ENCODE measurements at places on chromosomes 11 and 22.

DNA sequence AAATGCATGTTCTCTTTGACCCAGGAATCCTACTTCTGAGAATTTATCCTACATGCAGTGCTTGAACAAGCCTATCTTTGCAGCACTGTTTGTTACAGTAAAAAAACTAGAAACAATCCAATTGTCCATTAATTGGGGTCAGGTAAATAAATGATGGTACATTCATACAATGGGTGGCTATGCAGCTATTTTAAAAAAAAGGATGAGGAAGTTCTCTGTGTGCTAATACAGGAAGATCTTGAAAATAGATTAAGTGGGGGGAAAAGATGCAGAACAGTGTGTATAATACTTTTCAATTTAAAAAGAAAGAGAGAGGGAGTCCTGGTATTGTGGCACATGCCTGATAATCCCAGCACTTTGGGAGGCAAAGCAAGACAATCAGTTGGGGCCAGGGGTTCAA lies 9.5 kb upstream of the CREB3L1 start:
- no peak for DNase-seq

GRCh38 chr22:36184433-36185025 lies 17.1 kb downstream of the APOL4 start:
- DNase-seq, result no peak

DNA sequence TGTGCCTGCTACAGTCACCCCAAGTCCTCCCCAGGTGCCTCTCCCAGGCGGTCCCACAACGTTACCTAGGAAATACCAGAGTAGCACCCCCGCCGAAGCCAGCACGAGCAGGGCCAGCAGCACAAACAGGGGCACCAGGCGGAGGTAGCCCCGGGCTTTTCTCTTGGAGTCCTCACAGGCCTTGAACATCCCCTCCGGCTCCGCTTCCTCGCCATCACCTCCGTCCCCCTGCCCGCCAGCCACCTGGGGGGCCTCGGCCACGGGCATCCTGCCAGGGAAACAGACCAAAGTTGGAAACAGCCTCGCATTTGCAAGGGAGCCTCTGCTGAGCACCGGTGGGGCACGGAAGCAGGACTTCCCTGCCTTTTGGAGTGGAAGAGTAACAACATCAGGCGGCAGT lies 6.4 kb downstream of the TMPRSS6 start:
- DNase-seq, result no peak

DNA sequence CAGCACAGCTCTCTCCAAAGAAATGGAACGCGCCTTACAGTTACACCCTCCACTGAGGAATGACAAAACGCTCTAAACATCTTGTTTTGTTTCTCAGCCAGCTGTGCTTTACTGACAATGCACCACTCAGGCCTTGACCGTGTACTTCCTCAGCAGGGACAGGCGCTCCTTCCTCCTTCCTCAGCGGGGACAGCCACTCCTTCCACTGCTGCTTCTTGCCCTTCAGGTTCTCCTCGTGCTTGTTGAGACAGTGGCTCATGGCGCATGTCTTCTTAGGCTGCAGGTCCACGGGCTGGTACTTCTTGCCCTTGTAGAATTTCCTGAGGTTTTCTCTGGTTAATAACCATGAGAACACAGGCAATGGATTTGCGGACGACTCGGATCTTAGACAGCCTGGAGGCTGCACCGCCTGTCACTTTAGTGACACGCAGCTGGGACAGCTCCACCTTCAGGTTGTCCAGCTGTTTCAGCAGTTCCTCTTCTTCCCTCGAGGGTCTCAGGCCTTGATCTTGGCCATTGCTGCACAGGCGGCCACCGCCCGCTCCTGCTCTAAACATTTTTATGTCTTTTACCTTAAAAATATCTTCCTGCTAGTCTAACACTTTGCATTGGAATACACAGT lies 613.8 kb downstream of the BRD1 start:
- DNase-seq, result no peak

GRCh38 chr11:85988780-85989179 lies 80.1 kb downstream of the PICALM start:
- DNase-seq, result no peak

DNA sequence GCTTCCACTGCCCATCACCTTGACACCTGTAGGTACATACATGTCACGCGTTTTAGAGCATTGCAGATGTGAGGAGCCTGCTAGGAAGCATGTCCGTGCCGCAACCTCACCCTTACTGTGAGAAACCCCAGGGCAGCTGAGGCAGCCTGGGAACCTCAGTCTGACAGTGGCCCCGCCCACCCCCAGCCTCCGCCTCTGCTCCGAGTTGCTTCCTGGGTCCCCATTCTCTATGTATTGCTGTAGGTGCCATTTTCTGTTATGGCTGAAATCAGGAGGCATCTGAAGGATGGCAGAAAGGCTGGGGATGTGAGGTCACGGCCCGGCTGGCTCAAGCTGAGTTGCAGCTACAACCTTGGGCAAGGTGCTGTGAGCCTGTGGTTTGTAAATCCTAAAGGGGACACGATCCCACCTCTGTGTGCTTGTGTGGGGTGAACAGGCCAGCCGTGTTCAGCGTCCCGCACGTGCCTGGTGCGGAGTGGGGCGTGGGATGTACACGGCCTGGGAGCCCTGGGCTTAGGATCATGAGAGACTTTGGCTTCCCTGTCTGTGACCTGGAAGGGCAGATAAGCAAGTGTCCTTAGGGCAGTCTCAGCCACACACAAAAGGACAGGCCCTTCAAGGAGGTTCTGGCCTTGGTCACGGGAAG lies 102.7 kb downstream of the PHF21B start:
- DNase-seq, result no peak

- DNase-seq, result no peak
Measured at GRCh38 chr11:113684496-113684895, 21.6 kb downstream of the TMPRSS5 start.

GRCh38 chr11:81825346-81825745 lies 908.3 kb downstream of the FAM181B start:
- no peak for DNase-seq

- DNase-seq, result no peak
Measured at GRCh38 chr11:114039551-114039950, 20.0 kb upstream of the ZBTB16 start.

DNA sequence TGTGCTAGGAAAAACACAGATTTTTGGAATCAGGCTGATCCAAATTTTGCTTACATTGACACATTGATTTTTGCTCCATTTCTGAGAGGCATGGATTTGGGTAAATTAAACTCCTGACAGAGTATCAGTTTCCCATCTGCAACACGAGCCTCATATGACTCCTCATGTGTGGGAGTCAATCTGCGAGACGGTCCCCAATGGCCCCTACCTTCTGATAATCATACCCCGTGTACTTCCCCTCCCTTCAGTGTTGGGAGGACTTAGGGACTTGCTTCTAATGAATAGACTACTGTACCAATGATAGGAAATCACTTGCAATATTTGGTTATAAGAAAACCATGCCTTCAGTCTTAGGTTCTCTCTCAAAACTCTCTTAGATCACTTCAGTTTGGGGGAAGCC lies 302.7 kb downstream of the ETS1 start:
- no peak for DNase-seq

- DNase-seq, result no peak
Measured at GRCh38 chr22:43643387-43643786, 168.7 kb downstream of the EFCAB6 start.

DNA sequence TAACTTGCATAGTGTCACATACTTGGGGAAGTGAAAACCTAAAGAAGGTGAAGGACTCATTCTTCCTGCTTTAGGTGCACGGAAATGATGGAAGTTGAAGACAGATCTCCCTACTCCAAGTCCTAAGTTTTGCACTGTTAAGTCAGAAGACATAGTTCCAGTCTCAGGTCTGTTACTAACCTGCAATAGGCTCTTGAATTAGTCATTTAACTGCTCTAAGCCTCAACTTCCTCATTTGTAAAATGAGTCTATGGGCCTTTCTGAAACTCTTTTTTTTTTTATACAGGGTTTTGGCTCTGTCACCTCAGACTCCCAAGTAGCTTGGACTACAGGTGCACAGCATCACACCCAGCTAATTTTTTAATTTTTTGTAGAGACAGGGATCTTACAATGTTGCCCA lies 30.8 kb upstream of the POU2AF1 start:
- no peak for DNase-seq

- no peak for DNase-seq
Measured at GRCh38 chr22:24326266-24326665, 55.6 kb downstream of the SPECC1L start.

- DNase-seq, result no peak
Measured at GRCh38 chr22:43897751-43898261, 6.0 kb upstream of the PNPLA5 start.

DNA sequence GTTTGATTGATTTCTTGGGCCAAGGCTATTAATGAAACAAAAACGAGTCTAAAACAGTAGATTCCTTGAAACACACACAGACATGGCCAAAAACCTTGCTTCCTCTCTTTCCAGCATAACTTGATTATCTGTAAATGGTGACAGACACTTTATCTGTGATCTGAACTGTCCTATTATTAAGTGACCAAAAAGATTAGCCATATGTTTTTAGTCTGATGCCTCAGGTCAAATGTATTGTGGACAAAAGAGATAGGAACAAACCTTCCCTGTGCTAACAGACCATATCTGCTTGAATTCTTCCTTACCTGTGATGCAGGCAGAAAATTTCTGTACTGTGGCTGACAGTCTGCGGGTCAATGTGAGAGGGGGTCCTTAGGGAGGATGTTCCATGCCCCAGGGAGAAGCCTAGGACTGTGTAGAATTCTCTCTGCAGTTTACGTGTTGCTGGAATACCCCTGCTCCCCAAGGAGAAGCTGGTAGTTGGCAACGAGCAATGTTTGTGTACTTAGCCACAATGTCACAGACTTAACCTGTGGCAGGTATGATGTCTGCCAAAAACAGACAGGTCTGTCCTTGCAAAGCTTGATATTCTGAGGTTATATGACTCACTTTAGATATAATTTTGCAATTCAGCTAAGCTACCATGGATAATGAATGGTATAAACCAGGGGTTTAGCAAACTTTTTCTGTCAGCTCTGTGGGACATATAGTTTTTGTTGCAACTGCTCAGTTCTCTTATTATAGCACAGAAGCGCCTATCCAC lies 31.2 kb downstream of the C11orf71 start:
- DNase-seq, result no peak

DNA sequence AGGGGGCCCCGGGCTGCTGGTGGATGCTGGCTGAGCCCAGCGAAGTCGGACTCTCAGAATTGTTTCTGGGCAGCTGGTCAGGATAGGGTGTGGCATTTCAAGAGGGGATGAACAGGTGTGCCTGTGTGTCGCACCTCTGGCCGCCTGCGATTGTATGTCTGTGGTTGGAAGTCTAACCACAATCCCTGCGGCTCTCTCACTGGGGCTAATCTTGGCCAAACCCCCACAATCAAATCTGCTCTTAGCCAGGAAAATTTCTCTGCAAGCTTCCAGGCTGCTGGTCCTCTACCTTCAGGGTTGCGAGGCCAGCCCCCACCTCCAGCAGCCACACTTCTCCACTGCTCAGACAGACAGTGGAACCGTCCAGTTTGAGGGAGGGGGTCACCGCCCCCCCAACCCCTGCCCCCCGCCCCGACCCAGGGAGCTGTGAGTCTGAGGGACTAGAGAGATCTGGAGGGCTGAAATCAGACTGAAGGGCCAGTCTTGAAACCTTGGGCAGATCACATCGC lies 953 bp downstream of the ATG16L2 start:
- DNase-seq, result no peak

DNA sequence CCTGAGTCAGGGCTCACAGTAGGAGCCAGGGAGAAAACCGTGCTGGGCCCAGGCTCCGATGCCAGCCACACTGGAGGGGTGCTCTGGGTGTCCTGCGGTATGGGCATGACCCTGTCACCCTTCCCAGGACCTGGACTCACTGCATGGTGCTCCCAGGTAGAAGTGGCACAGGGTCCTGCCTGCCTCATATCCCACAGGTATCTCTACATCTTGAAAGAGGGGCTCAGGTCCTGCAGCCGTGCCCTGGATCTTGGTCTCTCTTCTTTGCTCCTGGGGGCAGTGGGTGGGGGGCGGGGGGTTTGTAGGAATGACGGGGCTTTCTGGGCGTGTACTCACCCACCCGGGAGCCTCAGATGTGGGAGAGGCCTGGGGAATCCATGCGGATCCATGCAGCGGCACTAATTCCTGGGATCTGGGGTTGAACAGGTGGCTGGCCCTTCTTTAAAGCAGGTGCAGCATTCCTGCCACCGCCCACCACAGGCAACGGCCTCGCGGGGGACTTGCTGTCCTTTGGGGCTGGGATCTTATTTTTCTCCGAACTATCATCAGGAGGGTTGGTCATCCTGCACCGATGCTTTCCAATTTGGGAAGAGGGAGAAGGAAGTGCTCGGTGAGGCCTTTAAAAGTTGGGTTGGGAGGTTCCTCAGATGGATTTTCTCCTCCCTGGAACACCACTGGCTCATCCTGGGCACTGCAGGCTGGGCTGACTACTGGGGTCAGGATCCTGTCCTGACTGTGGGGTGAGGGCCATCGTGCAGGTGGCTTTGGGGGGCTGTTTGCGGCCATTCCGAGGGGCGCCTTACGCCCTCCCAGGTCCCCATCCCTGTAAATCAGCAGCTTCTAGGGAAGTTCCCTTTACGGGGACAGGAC lies 886.4 kb downstream of the BRD1 start:
- DNase-seq, result no peak

- DNase-seq, result no peak
Measured at GRCh38 chr11:116396331-116396730, 376.5 kb downstream of the BUD13 start.

All from effector CD8-positive, alpha-beta T cell (primary cell).